Amniotic epithelial cell (primary cell): ENCODE measurements at places on chromosomes 2 and 18.

DNA sequence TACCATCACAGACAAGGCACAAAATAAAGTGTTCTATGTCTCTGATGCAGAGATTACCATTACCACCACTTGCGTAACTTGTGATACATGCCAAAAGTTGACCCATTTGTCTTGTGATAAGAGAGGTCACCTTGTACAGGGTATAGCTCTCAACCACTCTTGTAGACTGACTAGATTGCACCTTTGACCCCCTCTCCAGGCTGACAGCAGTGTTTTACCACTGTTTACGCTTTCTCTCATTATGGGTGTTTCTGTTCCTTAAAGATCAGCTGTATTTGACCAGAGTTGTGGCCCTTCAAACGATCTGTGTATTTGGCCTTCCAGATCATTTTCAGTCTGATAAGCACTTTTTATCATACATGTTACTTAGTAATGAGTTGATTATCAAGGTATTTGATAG, 215.7 kb upstream of the HNMT start:
- DNase-seq = no peak

DNA sequence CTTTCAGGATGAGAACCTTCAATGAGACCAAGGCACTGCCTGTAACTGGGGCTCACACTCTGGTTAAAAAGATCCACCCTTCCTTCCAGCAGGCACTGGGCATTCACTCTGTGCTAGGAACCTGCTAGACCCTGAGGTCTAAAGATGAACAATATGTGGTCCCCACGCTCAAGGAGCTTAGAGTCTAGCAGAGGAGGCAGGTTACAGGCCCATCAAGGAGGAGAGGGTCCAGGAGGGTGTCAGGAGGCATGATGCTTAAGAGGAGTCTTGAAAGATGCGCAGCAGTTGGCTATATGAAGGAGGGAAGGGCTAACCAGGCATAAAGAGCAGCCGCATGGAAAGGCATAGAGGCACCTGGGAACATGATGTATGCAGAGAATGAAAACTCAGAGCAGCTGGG, 4.5 kb downstream of the ANKRD53 start:
- no peak for DNase-seq

GRCh38 chr18:79806976-79807841, 9.5 kb downstream of the KCNG2 start:
- no peak for DNase-seq

DNA sequence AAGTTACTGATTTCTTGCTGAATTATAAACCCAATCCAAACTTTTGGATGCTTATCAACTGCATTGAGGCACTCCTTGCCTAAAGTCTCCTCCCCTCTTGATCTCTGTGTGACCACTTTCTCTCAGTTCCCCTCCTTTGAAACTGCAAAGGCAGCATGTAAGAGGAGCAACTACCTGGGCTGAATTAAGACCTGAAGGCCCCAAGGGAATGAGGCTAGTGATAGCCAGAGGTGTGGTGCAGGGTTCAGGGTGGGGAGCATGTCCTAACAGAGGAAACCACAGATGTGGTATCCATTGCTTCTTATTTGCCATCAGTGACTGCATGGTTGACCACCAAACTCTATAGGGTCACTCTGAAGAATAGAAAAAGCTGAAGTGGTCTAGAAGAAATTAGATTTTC, 557.9 kb downstream of the TNS1 start:
- DNase-seq = no peak

- DNase-seq = no peak
These were observed 43.1 kb downstream of the EDAR start for GRCh38 chr2:108945969-108946368.

- DNase-seq = no peak
These were observed 33.0 kb upstream of the WDR75 start for GRCh38 chr2:189408294-189408693.

- DNase-seq = no peak
These were observed 127.1 kb downstream of the SRBD1 start for GRCh38 chr2:45483997-45484396.

DNA sequence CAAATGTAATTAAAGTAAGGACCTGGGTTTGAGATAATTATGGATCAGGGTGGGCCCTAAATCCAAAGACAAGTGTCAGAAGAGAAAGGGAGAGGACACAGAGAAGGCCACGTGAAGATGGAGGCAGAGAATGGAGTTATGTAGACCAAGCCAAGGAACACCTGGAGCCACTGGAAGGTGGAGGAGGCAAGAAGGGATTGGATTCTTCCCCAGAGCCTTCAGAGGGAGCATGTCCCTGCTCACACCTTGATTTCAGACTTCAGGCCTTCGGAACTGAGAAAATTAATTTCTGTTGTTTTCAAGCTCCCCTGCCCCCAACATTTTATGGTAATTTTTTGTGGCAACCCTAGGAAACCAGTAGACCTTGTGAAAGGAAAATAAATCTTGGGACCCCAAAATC, 19.6 kb downstream of the CAPN14 start:
- DNase-seq = no peak

DNA sequence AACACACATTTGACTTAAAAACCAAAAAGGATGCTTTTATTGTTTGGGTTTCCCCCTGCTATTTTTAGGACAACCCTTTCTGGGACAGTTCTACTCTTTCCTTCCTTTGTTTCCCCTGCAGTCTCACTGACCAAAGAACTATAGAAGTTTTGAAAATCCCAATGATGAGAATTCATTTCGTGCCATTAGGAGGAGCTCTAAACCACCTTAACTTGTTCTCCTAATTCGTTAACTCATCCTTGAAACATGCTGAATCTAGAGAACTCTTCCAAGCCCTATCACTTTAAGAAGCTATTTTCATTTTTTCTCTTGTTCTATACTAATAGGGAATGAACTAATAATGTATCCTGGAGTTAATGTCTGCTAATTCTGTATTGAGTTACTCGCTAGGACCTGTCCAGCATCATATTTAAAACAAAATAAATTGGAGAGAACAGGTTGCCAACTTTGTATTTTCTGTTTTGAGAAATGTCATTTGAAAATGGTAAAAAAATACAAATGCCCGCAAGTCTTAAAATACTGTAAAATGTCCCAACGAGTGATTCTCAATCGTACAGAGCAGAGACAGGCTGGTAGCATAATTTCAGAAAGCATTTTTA, 62.9 kb downstream of the AFTPH start:
- peak; percentile 61 for DNase-seq

GRCh38 chr2:74815941-74816340, 18.0 kb upstream of the HK2 start:
- no peak for DNase-seq

DNA sequence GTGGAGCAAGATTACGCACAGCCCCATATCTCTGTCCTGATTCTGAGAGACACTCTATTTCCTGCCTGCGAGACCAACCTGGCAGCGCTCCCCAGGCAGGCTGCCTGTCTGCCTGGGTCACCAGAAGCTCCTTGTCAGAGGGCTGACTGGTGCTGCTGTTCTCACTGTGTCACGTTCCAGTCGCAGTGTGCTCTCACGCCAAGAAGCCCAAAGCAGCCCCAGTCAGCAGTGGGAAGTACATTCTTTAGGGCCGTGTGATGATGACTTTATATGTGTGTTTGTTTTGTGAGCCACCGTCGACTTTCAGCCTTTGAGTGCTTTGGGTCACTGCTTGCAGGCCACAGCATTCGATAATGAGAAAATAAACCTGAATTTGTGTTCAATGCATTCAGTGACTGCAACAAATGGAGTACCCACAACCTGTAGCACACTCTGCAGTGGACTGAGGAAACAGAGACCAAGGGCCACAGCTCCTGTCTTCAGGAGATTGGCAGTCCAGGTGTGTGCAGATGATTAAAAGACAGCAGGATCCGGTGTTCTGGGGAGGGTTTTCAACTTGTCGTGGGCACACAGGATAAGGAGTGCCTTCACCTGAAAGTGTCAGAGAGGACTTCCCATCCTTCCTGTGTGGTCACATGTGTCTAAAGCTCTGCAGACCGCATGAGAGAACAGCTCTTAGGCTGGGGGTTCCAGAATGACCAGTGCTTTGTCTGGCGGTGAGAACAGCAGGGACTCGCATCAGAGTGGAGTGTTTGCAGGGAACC, 4.8 kb downstream of the TNFRSF11A start:
- DNase-seq = peak; percentile 5

GRCh38 chr18:65827444-65827843, 76.6 kb downstream of the CDH7 start:
- no peak for DNase-seq

DNA sequence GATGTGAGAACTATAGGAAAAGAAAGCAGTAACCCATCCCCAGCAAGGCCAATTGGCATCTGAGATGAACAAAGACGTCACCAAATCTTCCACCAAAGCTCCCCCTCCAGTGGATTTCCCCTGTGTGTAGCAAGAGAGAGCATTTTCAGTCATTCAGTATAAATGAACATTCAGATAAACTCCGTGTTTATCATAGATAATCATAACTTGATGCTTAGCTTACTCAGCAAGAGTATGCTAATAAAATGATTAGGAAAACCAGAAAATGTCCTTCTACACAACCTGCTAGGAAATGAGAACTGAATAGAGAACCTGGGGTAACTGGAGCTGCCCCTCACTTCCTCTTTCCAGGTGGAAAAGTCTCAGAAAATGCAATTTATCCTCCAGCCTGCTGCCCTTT, 198.0 kb upstream of the CCDC150 start:
- DNase-seq = no peak

DNA sequence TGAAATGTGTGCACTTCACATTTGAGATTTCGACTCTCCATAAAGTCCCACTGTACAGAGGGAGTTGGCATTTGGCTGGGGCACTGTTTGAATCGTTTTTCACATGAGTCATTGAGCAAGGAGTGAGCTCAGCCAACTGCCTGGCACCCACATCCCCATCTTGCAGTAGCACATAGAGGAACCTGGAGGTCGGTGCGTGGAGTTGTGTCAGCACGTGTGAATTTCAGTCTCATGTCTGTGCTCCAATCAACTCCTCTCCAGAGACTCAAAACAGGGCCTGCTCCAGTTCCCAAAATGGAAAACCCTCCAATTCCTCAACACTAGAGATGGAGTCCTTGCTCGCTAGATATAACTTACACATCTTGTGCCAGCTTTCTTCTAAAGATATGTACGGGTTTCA, 126.8 kb upstream of the CAPN13 start:
- no peak for DNase-seq

- peak; percentile 74 for DNase-seq
These were observed 119.3 kb upstream of the TWIST2 start for GRCh38 chr2:238728330-238729260.

DNA sequence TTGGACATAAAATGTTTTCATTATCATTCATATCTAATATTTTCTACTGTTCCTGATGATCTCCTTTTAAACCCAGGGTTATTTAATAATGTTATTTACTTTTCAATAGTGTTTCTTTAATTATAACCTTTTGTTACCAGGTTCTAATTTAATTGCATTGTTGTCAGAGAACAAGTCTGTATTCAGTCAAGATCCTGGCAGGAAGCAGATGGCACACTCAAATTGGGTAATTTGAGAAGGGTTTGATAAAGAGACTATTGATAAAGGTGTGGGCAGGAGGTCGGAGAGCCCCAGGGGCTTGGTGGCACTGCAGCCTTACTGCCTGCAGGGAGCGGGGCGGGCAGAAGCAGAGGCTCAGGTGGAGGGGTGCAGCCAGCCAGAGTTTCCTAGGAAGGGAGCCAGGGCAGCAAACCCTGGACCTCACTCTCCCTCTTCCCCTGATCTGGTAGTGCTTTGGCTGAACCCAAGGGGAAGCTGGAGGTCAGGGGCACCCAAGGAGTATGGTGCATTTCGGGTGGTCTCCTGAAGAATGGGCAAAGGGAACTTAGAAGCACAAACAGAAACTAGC, 2.3 kb upstream of the KIF1A start:
- no peak for DNase-seq

DNA sequence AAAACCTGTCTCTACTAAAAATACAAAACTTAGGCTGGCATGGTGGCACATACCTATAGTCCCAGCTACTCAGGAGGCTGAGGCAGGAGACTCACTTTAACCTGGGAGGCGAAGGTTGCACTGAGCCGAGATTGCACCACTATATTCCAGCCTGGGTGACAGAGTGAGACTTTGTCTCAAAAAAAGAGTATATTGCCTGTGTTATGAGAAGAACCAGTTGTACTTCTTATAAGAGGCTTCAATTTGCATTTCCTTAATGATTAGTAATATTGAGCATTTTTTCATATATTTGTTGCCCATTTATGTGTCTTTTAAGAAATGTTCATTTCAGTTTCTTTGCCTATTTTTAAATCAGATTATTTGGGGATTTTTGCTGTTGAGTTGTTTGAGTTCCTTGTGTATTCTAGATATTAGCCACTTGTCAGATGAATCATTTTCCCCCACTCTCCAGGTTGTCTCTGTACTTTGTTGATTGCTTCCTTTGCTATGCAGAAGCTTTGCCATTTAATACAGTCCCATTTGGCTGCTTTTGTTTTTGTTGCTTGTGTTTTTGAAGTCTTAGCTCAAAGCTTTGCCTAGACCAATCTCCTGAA, 75.8 kb upstream of the LRPPRC start:
- DNase-seq = no peak

GRCh38 chr2:11698009-11698922, 28.3 kb upstream of the NTSR2 start:
- DNase-seq = peak; percentile 68

DNA sequence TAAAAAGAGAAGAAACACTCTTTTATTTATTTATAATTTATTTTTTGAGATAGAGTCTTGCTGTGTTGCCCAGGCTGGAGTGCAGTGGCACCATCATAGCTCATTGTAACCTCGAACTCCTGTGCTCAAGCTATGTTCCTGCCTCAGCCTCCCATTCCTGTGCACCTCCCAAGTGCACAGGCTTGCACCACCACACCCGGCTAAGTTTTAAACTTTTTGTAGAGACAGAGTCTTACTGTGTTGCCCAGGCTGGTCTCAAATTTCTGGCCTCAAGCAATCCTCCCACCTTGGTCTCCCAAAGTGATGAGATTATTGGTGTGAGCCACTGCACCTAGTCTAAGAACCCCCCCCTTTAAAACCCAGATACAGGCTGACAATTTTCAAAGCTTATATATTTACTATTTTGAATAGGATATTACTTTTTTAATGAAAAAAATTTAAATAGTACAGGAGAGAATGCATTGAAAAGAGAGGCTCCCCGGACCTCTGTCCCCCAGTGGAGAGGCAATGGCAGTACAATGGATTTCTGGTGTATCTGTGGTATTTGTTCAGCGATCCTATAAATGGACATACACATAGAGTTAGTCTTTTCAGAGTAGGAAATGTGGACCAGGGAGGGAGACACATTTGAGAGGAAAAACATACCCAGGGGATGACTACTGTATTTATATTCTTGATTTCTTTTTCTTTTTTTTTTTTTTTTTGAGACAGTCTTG, 48.1 kb upstream of the CNOT11 start:
- DNase-seq = no peak
